ENCODE measurements at places on chromosomes 1 and 21.

- H3K27me3 ChIP-seq, result peaks cover 54% of the 10 kb centered on the region
- no peak overlapping the region for H3K4me3 ChIP-seq
- H3K4me1 ChIP-seq, result peaks cover 7% of the 10 kb centered on the region
- DNase-seq, result no peak
- H3K36me3 ChIP-seq, result no peaks in the 10 kb centered on the region
Measured at GRCh38 chr21:36610935-36611334, 88.0 kb upstream of the SIM2 start.

DNA sequence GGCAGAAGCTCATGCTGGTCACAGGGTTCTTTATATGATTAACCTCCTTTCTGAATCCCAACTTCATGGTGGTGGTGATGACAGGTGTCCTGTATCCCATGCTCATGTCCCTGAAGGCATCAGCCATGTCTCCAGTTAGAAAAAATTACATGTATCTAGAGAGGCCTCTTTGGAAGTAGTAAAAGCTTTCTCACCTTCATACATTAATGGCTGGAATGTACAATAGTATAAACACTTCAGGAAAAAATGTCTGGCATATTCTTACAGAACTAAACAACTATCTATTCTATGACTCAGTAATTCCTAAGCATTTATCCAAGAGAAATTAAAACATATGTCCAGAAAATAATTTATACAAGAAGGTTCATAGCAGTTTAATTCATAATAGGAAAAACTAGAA lies 34.0 kb downstream of the ADAM30 start:
- peaks cover 13% of the 10 kb centered on the region for H3K4me1 ChIP-seq

DNA sequence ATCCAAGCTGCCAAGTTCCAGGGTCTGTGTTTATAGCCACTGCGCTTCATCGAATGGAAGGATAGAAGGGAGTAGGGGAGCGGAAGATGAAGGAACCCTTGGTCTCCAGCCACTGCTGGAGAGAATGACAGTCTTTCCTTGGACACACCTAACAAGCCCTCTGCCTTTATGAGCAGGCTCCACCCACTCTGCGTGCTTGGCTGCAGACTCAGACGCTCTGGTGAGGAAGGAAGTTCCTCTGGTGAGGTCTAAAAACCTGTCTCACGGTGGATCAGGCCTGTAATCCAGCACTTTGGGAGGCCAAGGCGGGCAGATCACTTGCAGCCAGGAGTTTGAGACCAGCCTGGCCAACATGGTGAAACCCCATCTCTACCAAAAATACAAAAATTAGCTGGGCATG lies 55.4 kb downstream of the MATN1 start:
- H3K4me1 ChIP-seq, result no peaks in the 10 kb centered on the region
- H3K27ac ChIP-seq, result no peak overlapping the region
- no peak for DNase-seq
- H3K36me3 ChIP-seq, result no peaks in the 10 kb centered on the region
- H3K27me3 ChIP-seq, result peaks cover 10% of the 10 kb centered on the region

DNA sequence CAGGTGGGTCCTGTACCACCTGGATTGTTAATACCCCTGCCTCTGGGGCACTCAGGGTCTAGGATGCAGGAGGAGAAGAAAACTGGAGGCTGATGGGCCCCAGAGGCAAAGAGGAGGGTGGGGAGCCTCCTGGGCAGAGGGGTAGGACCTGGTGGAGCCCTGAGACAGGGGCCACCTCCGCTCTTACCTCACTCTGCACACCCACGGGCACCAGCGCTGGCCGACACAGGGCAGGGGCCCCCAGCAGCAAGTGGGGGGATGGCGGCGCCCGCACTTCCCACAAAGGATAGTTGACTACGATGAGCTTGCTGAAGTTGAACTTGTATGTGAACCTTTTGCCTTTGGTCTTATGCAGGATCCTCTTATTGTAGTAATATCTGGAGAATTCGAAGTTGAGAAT lies 1.1 kb downstream of the ETV3L start:
- no peak overlapping the region for H3K27ac ChIP-seq
- DNase-seq, result no peak
- H3K4me1 ChIP-seq, result no peaks in the 10 kb centered on the region
- no peak overlapping the region for H3K4me3 ChIP-seq

DNA sequence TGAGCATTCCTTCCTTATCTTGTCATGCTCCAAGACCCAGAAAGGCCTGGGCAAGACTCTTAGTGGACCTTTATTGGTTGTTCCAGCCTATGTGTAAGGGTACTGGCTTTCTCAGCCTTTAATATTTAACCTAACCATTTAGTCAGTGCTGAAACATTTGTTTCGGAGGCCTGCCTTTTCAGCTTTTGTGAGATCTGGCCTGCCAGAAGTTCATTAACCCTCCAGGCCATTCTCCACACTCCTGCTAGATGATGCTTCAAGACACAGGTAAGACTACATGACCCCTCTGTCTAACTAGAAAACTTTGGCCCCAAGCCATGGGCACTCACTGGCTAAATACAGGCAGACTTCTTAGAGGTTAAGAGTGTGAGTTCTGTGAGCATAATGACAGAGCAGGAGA lies 138.4 kb upstream of the ZP4 start:
- no peak overlapping the region for H3K27ac ChIP-seq
- no peak for DNase-seq
- no peaks in the 10 kb centered on the region for H3K36me3 ChIP-seq

DNA sequence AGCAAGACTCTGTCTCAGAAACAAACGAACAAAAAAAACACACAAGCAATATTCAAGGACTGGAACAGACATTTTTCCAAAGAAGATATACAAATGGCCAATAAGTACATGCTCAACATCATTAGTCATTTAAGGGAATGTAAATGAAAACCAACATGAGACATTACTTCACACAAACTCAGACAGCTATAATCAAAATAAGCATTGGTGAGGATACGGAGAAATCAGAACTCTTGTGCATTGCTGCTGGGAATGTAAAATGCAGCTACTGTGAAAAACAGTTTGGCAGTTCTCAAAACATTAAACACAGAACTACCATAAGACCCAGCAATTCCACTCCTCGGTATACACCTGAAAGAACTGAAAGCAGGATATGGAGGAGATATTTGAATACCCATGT lies 15.4 kb downstream of the NOL9 start:
- peak overlapping the region; percentile 75 for H3K27ac ChIP-seq
- H3K27me3 ChIP-seq, result no peaks in the 10 kb centered on the region
- H3K4me1 ChIP-seq, result peaks cover 20% of the 10 kb centered on the region
- H3K36me3 ChIP-seq, result peaks cover 13% of the 10 kb centered on the region

DNA sequence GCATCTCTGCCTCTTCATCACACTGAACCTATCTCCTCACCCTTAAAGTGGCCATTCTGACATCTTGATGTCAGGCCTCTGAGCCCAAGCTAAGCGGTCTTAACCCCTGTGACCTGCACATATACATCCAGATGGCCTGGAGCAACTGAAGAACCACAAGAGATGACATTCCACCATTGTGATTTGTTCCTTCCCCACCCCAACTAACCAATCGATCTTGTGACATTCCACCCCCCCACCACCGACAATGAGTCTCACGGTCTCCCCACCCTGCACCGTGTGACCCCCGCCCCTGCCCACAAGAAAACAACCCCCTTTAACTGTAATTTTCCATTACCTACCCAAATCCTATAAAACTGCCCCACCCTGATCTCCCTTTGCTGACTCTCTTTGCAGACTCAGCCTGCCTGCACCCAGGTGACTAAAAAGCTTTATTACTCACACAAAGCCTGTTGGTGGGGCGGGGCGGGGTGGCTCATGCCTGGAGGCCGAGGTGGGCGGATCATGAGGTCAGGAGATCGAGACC lies 21.0 kb upstream of the PINK1 start:
- no peaks in the 10 kb centered on the region for H3K36me3 ChIP-seq
- H3K4me1 ChIP-seq, result peaks cover 31% of the 10 kb centered on the region
- H3K4me3 ChIP-seq, result no peak overlapping the region
- H3K27me3 ChIP-seq, result no peaks in the 10 kb centered on the region

- H3K4me3 ChIP-seq, result no peak overlapping the region
- H3K27ac ChIP-seq, result no peak overlapping the region
- DNase-seq, result no peak
- H3K27me3 ChIP-seq, result peaks cover 2% of the 10 kb centered on the region
Measured at GRCh38 chr1:202291961-202292712, 49.6 kb downstream of the UBE2T start.

Data from osteocyte (in vitro differentiated cells).